Mucosa of gallbladder (tissue), 1 donor: ENCODE measurements at places on chromosomes 11 and 22. TPM values are rescaled to one million over a fixed set of nuclear protein-coding genes. Genes with fewer than 3 reads are reported as not detected.

GRCh38 chr11:65606876-65607613, 7.0 kb downstream of the MAP3K11 start:
- peak; percentile 95 for DNase-seq

GRCh38 chr11:93481696-93482095, 61.5 kb downstream of the SMCO4 start:
- DNase-seq = no peak

DNA sequence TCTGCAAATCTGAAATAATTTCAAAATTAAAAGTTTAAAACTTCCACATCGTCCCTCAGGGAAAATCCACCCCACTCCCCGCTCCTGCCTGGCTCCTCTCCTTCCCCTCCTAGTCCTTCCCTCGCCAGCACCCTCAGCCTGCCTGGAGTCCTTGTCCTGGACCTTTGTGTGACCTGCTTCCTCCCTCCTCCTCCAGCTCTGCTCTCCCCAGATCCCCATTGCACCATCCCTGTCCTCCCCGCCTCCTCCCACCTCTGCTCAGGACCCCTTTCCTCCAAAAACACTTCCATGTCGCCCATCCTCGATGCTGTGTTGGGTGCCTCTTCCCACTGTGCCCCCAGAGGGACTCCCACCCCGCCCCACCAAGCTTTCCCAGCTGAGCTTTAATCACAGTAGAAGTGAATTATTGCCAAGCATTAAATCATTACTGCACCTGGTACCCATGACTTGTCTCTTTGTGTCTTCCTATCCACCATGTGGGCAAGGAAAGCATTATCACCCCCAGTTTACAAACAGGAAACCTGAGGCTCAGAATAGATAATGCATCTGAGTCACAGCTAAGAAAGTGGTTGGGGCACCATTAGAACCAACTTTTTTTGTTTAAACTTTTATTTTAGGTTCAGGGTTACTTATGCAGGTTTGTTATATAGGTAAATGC, 2.4 kb upstream of the ZP1 start:
- DNase-seq = no peak

DNA sequence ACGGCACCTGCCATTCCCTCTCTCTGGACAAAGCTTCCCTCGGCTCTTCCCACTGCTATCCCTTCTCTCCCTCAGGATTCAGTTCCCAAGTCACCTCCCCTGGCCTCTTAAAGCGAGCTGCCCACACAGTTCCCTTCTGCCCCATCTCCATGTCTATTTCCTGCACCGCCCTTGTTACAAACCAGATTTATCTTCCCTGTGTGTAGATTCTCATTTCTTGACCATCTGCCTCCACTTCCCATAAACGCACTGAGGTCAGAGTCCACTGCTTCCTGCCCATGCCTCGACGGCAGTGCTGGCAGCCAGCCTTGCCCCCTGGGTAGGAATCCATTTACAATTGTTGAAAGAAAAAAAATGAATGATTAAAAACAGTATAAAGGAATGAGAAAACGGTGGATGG, 11.6 kb upstream of the APOBEC3B start:
- no peak for DNase-seq

DNA sequence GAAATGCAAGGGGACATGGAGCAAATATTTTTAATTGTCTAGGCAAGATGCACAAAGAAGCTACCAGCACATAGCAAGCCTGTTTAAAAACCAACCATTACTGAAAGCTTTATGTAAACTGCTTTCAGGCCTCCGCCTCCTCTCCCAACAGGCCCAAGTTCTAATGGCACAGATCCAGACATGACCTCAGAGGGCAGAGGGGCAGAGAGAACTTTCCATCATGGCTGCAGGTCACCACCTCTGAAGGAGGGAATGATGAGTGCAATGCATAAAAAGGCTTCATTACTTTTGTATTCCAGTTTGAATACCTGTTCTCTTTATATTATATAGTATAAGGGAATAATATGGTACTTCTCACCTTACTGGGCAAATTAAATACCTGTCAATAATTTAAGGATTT, 15.2 kb downstream of the DDX17 start:
- peak; percentile 77 for DNase-seq

GRCh38 chr11:19777039-19777376, 64.4 kb downstream of the NAV2 start:
- no peak for DNase-seq

DNA sequence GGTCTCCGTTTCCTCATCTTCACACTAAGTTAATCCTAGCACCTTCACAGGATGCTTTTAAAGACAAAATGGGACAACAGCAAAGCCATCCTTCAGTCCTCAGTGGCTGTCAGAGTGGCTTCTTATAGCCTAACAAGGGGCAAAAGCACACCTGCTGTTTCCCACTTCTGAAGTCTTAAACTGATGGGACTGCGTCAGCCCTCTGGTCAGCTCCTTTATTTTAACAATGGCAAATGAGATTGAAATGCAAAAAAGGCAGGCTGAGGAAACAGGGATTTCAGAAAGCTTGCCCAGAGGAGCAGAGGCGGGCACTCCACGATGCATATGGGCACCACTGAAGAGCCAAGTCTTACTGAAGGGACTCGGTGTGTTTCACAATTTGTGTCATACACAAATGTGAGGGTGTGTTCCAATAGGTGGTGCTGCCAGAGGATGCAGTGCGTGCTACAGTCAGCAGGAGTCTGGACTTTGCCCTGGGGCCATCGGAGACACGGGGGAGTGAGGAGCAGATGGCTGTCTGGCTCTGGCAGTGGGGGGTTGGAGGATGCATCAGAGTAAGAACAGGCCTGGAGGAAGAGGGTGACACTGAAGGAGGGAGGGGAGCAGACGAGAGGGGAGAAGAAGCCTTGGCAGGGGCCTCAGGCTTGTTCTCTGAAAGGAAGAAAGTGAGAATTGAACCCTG, 47.3 kb downstream of the TENM4 start:
- no peak for DNase-seq

GRCh38 chr11:75500742-75501141, 25.0 kb downstream of the GDPD5 start:
- DNase-seq = no peak

DNA sequence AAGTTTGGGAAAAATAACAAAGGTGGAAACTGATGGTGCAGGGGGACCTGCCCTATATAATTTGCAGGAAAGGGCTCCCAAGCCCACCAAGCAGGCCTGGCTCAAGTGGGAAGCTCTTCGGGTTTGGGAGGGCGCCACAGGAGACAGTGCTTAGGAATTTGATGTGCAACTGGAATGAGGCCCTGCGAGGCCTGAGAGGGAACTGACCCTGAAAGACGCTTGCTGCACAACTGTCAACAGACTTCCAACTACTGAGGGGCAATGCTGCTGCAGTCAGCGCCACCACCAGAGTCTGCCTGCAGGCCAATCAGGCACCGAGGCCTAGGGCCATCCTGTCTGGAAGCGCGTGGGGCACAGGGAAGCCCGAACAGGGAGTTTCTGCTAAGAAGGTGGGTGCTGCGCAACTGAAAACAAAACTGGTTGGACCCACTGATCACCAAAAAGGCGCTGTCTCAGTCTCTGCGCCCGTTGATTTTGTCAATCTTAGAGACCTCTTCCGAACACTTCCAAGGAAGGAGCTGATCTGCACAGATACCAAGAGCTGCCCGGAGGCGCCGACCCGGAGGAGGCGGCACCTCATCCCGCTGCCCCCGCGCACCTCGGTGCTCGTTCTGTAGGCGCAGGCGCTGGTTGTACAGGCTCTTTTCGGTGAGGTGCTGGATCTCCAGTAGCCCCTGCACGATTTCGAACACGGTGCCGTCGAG, 667 bp downstream of the DGCR6L start:
- no peak for DNase-seq

- DNase-seq = peak; percentile 99
Observed at GRCh38 chr22:29837741-29838598, at the start of gene ASCC2. Gene ASCC2, minus strand, starts transcription at chr22:29838274. Its CDS starts 5,949 bp downstream, at chr22:29832325.

- no peak for DNase-seq
Observed at GRCh38 chr11:85749884-85750283, 61.1 kb downstream of the SYTL2 start.

- no peak for DNase-seq
Observed at GRCh38 chr11:96125400-96125799, 201.5 kb upstream of the MTMR2 start.

- no peak for DNase-seq
Observed at GRCh38 chr11:130096823-130097222, 27.1 kb downstream of the APLP2 start.

DNA sequence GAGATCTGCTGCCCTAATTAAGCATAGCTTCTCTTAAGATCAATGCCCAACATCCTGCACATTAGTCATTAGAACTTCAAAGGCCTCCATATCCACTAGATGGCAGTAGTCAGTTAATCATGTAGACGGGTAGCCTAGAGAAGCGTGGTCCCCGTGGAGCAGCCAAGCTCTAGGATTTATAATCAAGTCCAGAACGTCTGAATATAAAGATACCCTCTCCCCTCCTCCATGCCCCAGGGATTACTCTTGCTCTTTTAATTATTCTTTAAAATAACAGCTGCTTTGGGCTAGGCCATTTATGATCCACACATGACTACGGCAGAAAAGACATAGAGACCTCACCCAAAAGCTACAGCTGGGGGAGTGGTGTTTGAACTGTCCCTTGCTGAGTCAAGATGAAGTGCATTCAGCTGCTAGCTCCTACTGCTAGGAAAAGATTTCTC, 327.6 kb upstream of the PLET1 start:
- DNase-seq = peak; percentile 58

DNA sequence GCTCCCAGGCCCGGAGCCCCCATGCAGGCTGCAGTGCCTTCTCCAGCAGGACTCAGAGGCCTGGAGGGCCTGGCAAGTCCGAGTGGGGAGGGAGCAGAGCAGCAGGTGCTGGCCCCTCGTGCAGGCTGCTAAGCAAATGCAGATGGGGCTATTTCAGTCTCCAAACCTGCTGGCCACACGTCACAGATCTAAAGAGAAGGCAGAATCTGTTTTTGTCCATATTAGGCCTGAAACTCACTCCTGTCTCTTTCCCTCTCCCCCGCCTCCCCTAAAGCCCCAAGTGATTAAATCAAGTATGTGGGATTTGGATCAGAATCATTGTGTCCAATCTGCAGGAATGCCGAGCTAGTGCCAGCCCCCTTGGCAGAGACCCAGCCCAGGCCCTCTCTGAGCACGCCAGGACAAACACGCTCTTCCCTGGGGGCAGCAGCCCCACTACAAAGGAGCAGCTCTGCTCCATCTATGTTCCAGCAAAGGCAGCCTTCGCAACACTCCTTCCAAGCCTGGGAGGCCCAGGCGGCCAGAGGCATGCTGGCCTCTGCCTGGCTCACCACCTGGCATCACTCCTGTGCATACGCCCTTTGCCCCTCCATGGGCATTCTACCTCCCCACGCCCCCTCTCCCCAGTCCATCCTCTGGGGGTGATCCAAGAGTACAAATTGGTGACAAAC, 26.5 kb downstream of the RPL27A start:
- DNase-seq = peak; percentile 75

DNA sequence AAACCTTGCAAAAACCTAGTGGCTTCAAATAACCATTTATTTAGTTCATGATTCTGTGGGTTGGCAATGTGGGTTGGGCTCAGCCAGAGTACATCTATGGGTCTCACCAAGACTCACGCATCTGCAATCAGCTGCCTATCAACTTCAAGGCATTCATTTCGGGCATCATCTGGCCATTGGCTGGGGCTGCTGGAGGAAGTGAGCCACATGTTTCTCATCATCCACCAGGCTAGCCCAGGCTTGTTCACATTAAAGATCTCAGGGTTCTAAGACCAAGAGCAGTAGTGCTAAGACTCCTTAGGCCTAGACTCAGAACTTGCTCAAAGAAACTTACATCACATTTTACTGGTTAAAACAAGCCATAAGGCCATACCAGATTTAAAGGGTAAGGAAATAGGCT, 478.9 kb upstream of the ARHGAP42 start:
- DNase-seq = no peak

DNA sequence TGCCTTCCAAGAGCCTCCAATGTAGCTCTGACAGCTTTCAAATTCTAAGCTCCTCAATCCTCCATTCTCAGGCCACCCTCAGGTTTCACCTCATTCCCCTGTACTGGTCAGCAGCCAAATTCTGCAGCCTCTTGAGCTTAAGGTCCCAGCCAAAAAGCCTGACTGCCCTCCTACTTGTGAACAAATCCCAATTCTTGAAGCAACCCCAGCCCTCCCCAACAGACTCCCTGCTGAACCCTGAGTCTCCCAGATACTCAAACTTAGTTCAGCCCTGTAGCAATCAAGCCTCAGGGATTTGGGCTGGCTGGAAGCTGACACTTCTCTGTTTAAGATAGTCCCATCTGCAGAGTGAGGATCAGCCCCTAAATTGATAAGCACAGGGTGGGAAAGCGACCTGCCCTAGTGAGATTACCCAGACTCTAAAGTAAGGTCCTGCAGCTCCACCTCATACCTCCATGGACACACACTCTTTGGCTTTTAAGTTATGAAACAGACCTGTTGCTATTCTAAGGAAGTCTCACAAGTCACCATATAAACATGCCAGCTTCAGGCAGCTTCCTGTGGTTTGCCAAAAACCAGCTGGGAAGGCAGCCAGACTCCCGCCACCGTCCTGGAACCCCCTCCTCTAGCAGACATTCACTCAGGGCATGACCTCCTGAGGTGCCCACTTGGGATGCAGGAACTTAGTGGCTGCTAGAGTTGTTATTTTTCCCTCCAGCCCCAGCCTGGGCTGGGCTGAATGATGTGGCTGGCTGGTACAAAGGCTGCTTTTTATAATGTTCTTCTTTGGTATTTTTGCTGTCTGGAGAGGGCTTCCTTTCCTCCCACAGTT, 82.5 kb upstream of the PICALM start:
- no peak for DNase-seq

DNA sequence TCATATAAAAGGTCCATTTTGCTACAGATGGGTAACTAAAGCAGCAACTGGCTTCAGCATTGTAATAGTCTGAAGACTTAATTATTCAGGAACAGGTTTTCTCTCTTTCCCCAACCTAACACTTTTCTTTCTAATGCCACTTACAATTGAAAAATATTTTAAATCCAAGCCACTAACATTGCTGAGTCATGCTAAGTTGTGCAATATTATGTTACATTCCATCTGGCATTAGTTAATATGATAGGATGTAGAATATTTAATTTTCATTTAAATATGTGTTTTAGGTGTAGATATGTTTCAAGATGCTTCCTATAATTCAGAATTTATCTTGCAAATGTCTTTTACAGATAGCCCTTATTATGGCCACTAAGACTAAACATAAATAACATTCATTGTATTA, 98.6 kb downstream of the KIF18A start:
- DNase-seq = no peak

ALDH3B2 gene
- 0.63 TPM for total RNA-seq

PKDREJ gene
- 0.32 TPM for total RNA-seq

KCNJ11 gene
- total RNA-seq = 11.9 TPM

RASL10A gene
- total RNA-seq = 1.7 TPM

TMPRSS5 gene
- total RNA-seq = 2.0 TPM
